MCF 10A (cell line): ENCODE measurements at places on chromosomes 7 and 10.

DNA sequence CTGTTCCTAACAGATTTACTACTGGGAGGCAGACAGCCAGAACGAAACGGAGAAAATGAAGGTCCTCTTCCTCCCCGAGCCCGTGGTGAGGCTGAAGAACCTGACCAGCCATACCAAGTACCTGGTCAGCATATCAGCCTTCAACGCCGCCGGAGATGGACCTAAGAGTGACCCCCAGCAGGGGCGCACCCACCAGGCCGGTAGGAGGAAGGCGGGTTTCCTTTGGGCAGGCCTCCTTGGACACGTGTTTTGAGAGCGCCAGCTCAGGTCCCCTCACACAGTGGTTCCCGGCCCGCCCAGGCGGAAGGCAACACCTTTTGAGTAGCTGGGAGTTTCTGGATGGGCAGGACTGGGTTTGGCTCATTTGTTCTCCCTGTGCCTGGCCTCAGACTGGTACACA is 474.0 kb upstream of the FOXK1 start:
- H3K27ac ChIP-seq: no peak overlapping the region
- no peaks in the 10 kb centered on the region for H3K27me3 ChIP-seq
- H3K4me3 ChIP-seq: no peak overlapping the region
- DNase-seq: no peak
- H3K36me3 ChIP-seq: no peaks in the 10 kb centered on the region

- peak; percentile 90 for DNase-seq
- H3K27ac ChIP-seq: peak overlapping the region; percentile 81
Measured at GRCh38 chr10:77160679-77161078, 476.9 kb downstream of the KCNMA1 start.

DNA sequence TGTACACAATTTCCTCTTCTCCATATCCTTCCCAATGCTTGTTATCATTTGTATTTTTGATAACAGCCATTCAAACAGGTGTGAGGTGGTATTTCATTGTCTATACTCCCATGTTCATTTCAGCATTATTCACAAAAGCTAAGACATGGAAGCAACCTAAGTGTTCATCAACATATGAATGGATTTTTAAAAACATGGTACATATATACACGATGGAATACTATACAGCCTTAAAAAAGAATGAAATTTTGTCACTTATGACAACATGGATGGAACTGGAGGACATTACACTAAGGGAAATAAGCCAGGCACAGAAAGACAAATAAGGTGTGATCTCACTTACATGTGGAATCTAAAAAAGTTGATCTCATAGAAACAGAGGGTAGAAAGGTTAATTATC is 109.3 kb downstream of the SEMA3C start:
- no peak overlapping the region for H3K4me3 ChIP-seq
- H3K4me1 ChIP-seq: peaks cover 8% of the 10 kb centered on the region
- no peak overlapping the region for H3K27ac ChIP-seq
- DNase-seq: no peak
- no peaks in the 10 kb centered on the region for H3K27me3 ChIP-seq

- H3K36me3 ChIP-seq: no peaks in the 10 kb centered on the region
- no peak overlapping the region for H3K27ac ChIP-seq
- H3K4me1 ChIP-seq: no peaks in the 10 kb centered on the region
- no peaks in the 10 kb centered on the region for H3K27me3 ChIP-seq
- DNase-seq: no peak
Measured at GRCh38 chr7:157037028-157037427, 26.6 kb upstream of the MNX1 start.

- H3K4me3 ChIP-seq: no peak overlapping the region
- peak; percentile 42 for DNase-seq
- no peaks in the 10 kb centered on the region for H3K36me3 ChIP-seq
- H3K27ac ChIP-seq: no peak overlapping the region
Measured at GRCh38 chr10:29377333-29377961, 88.6 kb downstream of the LYZL1 start.

GRCh38 chr7:37448011-37448635 is 541 bp downstream of the ELMO1 start:
- H3K27me3 ChIP-seq: no peaks in the 10 kb centered on the region
- peaks cover 13% of the 10 kb centered on the region for H3K4me1 ChIP-seq
- no peak for DNase-seq
- no peak overlapping the region for H3K27ac ChIP-seq
- no peak overlapping the region for H3K4me3 ChIP-seq
- no peaks in the 10 kb centered on the region for H3K36me3 ChIP-seq

DNA sequence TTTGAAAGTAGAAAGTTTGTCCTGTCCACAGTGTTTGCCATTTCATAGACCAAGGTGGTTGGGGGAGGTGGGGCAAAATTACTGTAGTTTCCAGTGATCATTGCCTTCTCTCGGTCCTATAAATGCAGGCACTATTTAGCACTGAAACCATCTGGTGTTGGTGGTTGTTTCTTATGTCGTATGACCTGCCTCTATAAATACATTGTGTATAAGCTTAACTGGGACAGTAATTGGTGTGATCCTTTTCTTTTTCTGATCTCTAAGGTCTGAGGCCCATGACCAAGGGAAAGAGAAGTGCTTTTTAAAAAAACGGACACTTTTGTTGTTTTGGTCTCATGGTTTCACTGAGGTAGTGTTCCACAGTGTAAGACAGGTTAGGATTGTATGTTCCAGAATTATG is 63.1 kb downstream of the AUTS2 start:
- no peaks in the 10 kb centered on the region for H3K4me1 ChIP-seq
- H3K27me3 ChIP-seq: no peaks in the 10 kb centered on the region
- H3K4me3 ChIP-seq: no peak overlapping the region
- no peak for DNase-seq
- no peak overlapping the region for H3K27ac ChIP-seq

GRCh38 chr10:123471811-123472210 is 194.3 kb upstream of the GPR26 start:
- DNase-seq: no peak
- no peaks in the 10 kb centered on the region for H3K4me1 ChIP-seq
- no peak overlapping the region for H3K4me3 ChIP-seq
- H3K27me3 ChIP-seq: peaks cover 7% of the 10 kb centered on the region
- H3K27ac ChIP-seq: no peak overlapping the region
- no peaks in the 10 kb centered on the region for H3K36me3 ChIP-seq

DNA sequence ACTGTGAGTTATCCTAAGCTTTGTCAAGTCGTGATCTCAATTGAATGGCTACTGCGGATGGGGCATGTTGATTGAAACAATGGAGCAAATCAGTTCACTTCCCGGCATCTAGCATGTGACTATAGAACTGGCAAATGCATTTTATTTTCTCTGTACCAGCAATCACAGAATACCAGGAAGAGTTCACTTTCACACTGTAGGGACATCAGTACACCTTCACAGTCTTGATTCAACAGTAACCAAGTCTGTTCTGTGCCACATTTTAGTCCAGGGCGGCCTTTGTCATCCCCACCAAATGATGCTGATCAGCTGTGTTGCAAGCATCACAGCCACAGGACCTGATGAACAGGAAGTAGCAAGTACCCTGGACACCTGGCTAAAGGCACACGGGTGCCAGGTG is 32.1 kb upstream of the JAKMIP3 start:
- no peak for DNase-seq
- H3K4me3 ChIP-seq: no peak overlapping the region
- no peak overlapping the region for H3K27ac ChIP-seq
- H3K4me1 ChIP-seq: no peaks in the 10 kb centered on the region
- no peaks in the 10 kb centered on the region for H3K36me3 ChIP-seq
- H3K27me3 ChIP-seq: peaks cover 31% of the 10 kb centered on the region

GRCh38 chr7:44914992-44915607 is 29.8 kb upstream of the PURB start:
- H3K27ac ChIP-seq: no peak overlapping the region
- no peak overlapping the region for H3K4me3 ChIP-seq
- H3K4me1 ChIP-seq: no peaks in the 10 kb centered on the region

DNA sequence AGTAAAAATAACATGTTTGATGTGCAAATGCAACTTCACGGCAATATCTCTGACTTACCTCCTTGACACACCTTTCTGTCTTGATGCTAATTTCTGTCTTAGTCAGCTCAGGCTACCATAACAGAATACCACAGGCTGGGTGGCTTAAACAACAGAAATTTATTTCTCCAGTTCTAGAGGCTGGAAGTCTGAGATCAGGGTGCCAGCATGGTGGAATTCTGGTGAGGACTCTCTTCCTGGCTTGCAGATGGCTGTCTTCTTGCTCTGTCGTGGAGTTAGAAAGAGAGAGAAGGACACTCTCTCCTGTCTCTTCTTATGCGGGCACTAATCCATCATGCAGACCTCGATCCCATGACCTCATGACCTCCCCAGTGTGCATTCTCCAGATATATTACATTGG is 134.9 kb downstream of the VTI1A start:
- peaks cover 22% of the 10 kb centered on the region for H3K4me1 ChIP-seq
- no peak overlapping the region for H3K4me3 ChIP-seq
- no peak for DNase-seq
- H3K36me3 ChIP-seq: no peaks in the 10 kb centered on the region

GRCh38 chr7:51261950-51262795 is 54.4 kb downstream of the COBL start:
- H3K27ac ChIP-seq: no peak overlapping the region
- H3K4me3 ChIP-seq: no peak overlapping the region
- DNase-seq: no peak
- no peaks in the 10 kb centered on the region for H3K27me3 ChIP-seq
- H3K36me3 ChIP-seq: no peaks in the 10 kb centered on the region

- peaks cover 25% of the 10 kb centered on the region for H3K36me3 ChIP-seq
- DNase-seq: peak; percentile 94
- peak within 1 kb of the TSS; percentile 90 for H3K27ac ChIP-seq
- H3K4me3 ChIP-seq: peak within 1 kb of the TSS; percentile 89
- peaks cover 5% of the 10 kb centered on the region for H3K4me1 ChIP-seq
Measured at GRCh38 chr10:42782446-42783180, at the start of gene BMS1. TSS of gene BMS1 (plus strand) at chr10:42782795. CDS start at chr10:42784395, 1,600 bp downstream.

DNA sequence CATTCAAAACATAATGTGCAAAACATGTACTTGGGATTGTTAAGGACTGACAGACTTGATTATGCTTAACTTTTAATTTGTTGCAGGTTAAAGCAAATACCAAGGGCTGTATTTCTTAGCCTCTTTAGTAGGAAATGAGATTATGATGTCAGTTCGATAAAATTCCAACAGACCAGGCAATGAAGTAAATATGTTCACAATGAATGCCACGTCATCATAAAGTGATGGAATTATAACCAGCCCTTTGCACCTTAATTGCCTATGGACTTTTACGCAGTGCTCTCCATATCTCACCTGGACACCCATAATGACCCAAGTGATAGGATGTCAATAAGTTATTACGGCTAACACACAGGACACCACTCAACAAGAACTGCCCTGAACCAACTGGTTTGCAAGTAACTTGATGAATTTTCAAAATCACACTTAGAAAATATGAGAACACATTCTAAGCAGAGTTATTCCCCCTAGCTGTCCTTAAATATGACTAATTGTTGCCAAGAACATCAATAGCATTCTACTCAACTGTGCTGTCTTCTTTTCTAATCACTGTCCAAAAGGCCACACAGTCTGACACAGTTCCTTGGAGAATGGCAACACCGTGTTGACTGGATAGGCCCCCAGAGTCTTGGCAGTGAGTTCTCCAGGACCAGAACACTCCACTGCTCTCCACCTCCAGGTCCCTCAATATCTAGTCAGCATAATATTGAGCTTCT is 115.0 kb downstream of the CHCHD3 start:
- no peaks in the 10 kb centered on the region for H3K27me3 ChIP-seq
- no peaks in the 10 kb centered on the region for H3K36me3 ChIP-seq
- no peak overlapping the region for H3K4me3 ChIP-seq
- DNase-seq: no peak
- H3K27ac ChIP-seq: no peak overlapping the region
- H3K4me1 ChIP-seq: no peaks in the 10 kb centered on the region

- no peaks in the 10 kb centered on the region for H3K4me1 ChIP-seq
- no peak overlapping the region for H3K4me3 ChIP-seq
- H3K36me3 ChIP-seq: no peaks in the 10 kb centered on the region
- H3K27me3 ChIP-seq: no peaks in the 10 kb centered on the region
Measured at GRCh38 chr7:52473756-52474155, 561.7 kb upstream of the POM121L12 start.

GRCh38 chr7:46202379-46202778 is 281.3 kb upstream of the IGFBP3 start:
- no peak overlapping the region for H3K27ac ChIP-seq
- H3K4me1 ChIP-seq: peaks cover 10% of the 10 kb centered on the region
- H3K4me3 ChIP-seq: no peak overlapping the region
- H3K27me3 ChIP-seq: no peaks in the 10 kb centered on the region
- no peaks in the 10 kb centered on the region for H3K36me3 ChIP-seq
- DNase-seq: no peak

DNA sequence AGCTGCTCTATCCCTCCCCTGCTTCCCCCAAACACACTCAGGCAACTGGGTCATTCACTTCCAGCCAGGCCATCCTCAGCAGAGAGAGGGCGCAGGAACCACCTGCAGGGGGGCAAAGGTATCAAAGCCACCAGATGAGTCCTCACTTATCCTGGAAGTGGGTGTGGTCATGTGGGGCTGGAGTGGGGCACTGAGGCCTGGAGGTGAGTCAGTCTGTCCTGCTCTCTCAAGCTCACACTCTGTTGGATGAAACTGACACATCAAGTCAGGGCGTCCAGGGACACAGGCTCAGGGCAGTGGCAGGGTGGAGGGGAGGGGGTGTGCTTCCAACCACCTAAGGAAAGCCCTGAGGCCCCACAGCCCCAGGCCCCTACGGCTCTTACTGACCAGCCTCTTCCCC is 8.0 kb upstream of the ELFN1 start:
- H3K36me3 ChIP-seq: peaks cover 8% of the 10 kb centered on the region
- no peak overlapping the region for H3K4me3 ChIP-seq
- H3K4me1 ChIP-seq: no peaks in the 10 kb centered on the region
- H3K27me3 ChIP-seq: peaks cover 48% of the 10 kb centered on the region
- no peak for DNase-seq

DNA sequence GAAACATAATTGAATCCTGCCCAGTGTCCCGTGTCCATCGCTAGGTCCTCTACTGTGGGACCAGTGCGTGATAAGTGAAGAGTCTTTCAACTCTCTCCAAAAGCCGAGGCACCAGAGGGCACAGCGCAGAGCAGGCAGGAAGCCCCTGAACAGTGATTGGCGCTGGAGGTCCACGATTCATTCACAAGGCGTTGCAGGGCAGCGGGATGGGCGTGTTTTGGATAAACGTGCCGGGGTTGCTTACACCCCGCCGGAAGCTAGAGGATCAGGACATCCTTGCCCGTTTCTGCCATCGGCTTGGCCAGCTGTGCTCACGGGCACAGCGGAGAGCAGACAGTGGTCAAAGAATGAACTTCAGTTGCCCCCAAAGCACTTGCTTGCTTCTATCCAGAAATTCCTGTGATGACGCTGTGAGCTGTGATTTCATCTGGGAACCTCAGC is 86.0 kb upstream of the PFKP start:
- DNase-seq: no peak
- peaks cover 12% of the 10 kb centered on the region for H3K4me1 ChIP-seq
- H3K27ac ChIP-seq: no peak overlapping the region
- H3K4me3 ChIP-seq: no peak overlapping the region
- no peaks in the 10 kb centered on the region for H3K36me3 ChIP-seq
- H3K27me3 ChIP-seq: no peaks in the 10 kb centered on the region
